ENCODE measurements at places on chromosomes 5 and 9. TPM values are rescaled to one million over a fixed set of nuclear protein-coding genes. Genes with fewer than 3 reads are reported as not detected.

- no peak for DNase-seq
These were observed 106.0 kb downstream of the ADRB2 start for GRCh38 chr5:148932355-148932935.

DNA sequence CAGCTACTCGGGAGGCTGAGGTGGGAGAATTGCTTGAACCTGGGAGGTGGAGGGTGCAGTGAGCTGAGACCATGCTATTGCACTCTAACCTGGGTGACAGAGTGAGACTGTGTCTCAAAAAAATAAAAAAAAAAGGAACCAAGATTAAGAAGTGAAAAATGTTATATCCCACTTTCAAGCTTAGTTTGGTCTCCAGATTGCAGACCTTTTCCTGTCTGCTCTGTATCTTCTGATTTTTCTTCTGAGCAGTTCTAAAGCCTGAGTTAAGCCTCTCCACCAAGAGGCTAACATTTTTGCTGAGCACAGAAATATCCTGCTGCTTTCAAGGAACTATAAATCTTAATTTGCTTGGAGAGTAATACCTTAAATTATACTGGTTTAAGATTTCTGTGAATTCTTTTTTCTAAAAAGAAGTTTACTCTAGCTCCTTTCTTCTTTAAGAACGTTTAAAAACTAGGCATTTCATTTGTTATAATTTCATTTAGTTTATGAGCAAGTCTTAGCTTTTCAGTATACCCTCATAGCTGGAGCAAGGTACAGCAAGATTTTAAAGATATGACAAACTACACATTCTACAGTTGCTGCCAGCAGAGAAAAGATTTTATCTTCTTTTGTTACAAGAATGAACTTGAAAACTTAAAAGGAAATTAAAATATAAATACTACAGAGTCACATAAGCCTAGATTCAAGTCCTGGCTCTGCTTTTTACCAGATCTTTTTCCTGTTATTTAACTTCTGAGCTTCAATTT is 55.0 kb downstream of the GARNL3 start:
- no peak for DNase-seq

DNA sequence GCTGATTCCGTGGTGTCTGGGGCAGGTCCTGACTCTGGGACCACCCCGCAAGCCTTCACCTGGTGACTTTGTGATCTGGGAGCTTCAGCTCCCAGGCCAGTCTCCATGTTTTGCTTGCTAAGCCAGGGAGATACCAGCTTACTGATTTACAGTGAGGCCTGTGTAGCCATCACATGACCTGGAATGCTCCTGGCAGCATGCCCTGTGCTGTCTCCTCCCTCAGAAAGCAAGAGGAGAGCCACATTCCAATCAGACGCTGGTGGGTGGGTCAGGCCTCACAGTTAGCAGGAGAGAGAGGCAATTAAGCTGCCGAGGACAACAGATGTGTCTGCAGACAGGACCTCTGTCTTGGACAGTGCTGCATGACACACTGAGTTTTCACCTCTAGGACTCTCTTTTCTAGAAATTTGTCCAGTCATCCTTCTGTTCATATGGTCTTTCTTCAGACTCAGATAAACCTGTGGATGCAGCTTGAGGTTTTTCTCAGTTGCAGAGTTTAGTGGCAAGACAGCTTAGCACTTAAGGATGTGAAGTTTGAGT is 24.4 kb upstream of the GRPEL2 start:
- DNase-seq: no peak

GRCh38 chr5:17094830-17095229 is 122.6 kb upstream of the BASP1 start:
- no peak for DNase-seq

GRCh38 chr5:53389093-53389492 is 91.3 kb upstream of the FST start:
- no peak for DNase-seq

DNA sequence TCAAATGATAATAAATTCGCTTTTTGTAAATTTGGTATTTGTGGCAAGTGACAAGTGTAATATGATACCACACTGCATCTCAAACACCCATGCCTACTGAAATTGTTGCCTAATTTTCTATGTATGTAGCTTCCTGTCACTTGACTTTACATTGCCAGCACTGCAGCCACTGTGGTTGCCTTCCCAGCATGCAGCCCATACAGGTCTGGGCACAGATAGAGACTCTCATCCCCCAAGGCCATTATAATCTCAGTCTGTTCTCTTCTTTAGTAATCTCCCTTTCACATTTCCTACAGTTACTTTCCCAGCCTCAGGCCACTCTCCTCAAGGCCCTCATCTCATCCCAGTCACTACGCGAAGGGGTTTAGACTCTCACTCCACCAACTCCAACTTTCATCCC is 1200.6 kb downstream of the PTPRD start:
- DNase-seq: no peak

- no peak for DNase-seq
These were observed 15.3 kb downstream of the PROP1 start for GRCh38 chr5:177980743-177981151.

DNA sequence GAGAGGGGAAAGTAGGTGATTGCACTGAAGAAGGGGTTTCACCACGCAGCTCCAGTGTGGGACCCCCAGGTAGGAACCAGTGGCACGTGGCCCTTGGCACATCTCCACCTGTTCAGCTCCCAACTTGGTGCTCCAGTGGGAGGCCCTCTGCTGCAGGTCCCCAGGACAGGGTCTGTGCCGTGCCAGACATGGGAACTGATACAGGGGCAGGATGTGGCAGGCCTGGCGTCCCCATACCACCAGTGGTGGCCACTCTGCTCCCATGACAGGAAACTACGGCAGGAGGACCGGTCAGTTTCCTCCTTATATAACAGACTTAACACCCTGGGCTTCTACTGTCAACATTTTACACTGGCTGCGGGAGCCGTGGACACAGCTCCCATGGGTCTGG is 67.3 kb downstream of the PSMB7 start:
- DNase-seq: no peak

DNA sequence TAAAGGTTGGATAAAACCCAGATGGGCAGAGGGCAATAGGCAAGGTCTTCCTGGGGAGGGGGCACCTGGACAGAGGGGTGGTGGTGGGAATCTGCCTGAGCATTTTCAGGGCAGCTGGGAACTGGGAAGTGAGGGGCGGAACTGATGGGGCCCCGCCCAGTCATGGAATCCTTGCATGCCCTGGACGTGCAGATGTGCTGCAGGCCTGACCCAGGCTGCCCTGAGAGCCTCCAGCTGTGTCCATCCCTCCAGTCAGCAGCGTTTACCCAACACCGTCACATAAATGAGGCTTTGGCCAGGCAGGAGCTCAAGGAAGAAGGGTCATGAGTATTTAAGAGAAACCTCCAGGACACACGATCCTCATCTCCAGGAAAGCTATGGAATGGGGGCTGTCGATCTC is 70.3 kb downstream of the DAB2IP start:
- DNase-seq: no peak

DNA sequence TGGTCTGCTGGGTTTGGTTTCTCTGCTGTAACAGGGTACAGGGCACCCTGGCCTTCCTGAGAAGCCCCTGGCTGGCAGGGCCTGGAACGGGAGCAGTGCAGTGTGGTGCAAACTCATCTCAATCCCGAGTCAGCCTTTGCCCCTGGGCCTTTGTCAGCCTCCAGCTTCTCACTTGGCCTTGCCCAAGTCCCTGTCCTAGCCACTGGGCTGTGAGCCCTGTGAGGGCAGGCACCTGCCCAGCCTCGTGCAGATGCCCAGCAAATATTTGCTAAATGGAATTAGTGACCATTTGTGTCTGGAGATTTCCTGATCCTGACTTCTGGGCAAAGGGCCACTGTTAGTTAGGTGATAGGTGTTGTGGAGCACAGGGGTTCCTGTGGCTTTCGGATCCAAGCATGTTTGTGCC is 13.0 kb downstream of the RGS3 start:
- DNase-seq: no peak

- no peak for DNase-seq
These were observed 53.0 kb upstream of the NRARP start for GRCh38 chr9:137354845-137355760.

DNA sequence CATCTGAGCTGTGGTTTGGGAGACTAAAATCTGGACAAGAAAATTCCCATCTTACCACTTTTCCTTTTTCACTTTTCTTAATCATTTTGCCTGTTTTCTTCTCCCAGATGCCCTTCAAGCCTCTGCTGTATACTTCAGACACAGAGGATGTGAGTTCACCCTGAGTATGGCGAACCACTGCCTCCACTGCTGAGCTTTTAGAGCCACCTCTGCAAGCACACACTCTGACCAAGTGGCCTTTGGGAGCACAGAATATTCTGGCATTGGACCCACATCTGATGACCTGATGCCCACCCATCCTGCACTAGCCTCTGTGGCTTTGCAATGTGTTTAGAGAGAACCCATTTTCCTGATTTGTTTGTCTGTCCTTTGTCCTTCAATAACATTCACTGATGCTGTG is 32.5 kb downstream of the TERT start:
- no peak for DNase-seq

GRCh38 chr5:97839341-97840086 is 656.5 kb upstream of the RIOK2 start:
- DNase-seq: no peak

DNA sequence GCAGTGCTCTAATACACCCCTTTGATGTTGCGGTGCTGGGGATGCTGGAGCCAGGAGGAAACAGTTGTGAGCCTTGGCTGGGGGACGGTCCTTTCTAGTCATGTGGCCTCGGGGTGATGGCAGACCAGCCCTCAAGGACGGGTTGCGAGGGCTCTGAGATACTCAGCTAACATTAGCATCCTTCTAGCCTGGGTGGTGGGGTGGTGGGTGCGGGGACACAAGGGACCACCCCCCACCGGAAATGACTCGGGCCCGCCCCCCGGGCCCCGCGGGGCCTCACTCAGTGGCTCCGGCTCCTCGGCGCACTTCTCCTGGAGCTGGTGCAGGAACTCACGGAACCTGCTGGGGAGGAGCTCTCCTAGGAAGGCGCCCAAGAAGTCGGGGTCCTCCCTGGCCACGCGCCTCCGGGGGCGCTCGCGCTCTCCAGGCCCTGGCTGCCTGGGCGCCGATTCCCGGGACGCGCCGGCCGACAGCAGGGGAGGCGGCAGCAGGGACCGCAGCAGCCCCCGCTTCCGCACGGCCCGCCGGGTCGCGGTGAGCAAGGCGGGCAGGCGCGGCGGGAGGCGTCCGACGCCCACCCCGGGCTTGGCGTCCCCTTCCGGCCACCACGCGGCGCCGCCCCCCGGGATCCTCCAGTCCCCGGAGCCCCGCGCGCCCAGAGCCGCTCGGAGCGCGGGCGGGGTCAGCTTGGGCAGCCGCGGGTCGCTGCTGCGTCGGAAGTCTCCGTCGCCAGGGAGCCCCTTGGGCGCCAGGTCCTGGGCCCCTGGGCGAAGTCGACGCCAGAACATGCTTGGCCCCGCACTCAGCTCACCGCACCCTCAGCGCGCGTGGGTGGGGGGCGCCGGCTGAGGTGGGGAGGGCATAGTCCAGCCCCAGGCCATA is 873 bp downstream of the C9orf50 start:
- no peak for DNase-seq

DNA sequence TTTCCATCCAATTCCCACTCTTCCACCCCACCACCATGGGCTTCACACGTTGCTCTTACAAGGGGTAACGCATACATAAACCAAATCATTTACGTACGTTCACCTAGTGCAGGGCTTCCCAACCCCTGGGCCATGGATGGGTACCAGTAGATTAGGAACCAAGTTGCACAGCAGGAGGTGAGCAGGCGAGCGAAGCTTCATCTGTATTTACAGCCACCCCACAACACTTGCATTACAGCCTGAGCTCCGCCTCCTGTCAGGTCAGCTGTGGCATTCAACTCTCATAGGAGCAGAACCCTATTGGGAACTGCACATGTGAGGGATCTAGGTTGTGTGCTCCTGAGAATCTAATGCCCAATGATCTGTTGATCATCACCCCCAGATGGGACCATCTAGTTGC is 82.3 kb downstream of the CEMIP2 start:
- no peak for DNase-seq

- DNase-seq: no peak
These were observed 168.5 kb downstream of the GAS1 start for GRCh38 chr9:86778761-86779160.

DNA sequence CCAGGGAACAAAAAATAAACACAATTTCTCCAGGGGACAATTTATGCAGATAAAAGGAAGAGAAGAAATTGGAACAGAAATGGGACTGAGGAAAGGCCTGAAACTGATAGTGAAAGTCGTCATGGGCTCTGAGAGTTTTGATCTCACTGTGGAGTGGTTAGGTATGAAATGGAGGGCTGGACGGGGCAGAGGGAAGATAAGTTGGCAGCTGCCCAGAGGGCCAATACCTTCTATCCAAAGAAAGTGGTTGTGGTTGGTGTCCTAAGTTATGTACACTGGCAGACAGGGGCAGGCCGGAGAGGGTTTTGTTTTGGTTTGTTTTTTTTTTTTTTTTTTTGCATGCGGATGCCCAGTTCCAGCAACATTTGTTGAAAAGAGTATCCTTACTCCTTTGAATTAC is 46.1 kb downstream of the ZNF618 start:
- no peak for DNase-seq

DNA sequence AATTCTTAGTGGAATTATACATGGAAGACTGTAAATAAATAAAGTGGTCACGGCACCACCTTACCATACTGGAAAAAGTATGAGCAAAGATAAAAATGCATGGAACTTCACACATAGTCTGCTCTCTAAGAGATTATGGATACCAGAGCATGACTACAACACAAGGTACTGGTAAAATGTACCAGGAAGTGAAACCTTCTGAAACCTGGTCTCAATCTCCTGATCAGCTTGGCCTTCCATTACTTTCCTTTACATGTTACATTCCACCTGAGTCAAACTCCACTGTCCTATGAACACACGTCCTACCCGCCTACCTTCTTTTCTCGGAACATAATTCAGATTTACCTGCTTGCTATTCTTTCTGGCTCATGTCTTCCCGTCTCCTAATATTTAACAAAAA is 15.9 kb downstream of the PTAR1 start:
- no peak for DNase-seq

- DNase-seq: peak; percentile 19
These were observed 12.0 kb downstream of the INIP start for GRCh38 chr9:112705768-112706427.

DNA sequence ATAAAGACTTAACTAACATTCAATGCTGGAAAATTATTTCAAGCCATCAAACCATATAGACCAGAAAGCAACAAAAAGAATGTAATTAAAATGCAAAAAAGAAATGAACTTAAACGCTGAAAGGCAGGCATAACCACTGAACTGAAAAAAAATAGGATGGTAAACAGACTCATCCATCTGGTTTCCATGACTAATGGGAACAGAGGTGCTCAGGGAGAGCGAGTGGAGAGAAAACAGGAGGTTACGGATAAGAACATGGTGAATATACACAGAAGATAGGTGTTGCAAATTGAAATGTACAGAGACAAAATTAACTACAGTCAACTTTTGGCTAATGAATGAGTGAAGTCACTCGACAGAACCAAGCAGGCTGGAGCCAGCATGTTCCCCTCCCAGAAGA is 43.5 kb upstream of the RNF38 start:
- DNase-seq: no peak

- DNase-seq: no peak
These were observed 57.6 kb upstream of the GRHPR start for GRCh38 chr9:37364751-37365360.

- DNase-seq: no peak
These were observed 3.4 kb upstream of the MOCS2 start for GRCh38 chr5:53112909-53113308.

GRCh38 chr9:3043369-3043768 is 199.5 kb upstream of the PUM3 start:
- DNase-seq: no peak

The PDLIM4 gene
- 8.5 TPM for total RNA-seq

The NUTM2F gene
- not detected for total RNA-seq

The LRRC70 gene
- total RNA-seq: 35.0 TPM

The LECT2 gene
- not detected for total RNA-seq

The TRPM6 gene
- 1.9 TPM for total RNA-seq

The PPWD1 gene
- total RNA-seq: 44.9 TPM

The SPIN1 gene
- total RNA-seq: 97.3 TPM

The IFNA16 gene
- not detected for total RNA-seq

The LHFPL2 gene
- total RNA-seq: 47.6 TPM

The SHC3 gene
- total RNA-seq: 6.5 TPM

Data from endothelial cell (in vitro differentiated cells).